Fibroblast of lung (primary cell): ENCODE measurements at places on chromosomes 4 and X. TPM values are rescaled to one million over a fixed set of nuclear protein-coding genes. Genes with fewer than 3 reads are reported as not detected.

DNA sequence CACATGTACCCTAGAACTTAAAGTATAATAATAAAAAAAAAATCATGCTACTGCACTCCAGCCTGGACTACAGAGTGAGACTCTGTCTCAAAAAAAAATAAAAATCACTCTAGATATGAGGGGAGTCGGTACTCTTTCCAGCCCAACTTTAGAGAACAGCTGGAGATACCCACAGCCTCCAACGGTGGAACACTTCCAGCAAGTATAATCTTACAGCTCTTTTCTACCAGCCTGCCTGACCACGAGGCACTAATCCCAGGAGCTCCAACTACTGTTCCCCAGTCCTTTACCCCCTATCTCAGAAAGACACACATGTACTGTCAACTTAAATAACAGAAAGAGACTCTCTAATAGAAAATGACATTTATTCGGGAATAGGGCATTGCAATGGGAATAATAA, 46.8 kb downstream of the STEEP1 start:
- DNase-seq = no peak

BCORL1 gene
- 1.1 and 1.3 TPM in 2 replicates for polyA plus RNA-seq

GRCh38 chr4:151692821-151693673, 67.8 kb downstream of the GATB start:
- no peak for DNase-seq

PHF8 gene
- polyA plus RNA-seq = 7.0 and 7.8 TPM in 2 replicates

DNA sequence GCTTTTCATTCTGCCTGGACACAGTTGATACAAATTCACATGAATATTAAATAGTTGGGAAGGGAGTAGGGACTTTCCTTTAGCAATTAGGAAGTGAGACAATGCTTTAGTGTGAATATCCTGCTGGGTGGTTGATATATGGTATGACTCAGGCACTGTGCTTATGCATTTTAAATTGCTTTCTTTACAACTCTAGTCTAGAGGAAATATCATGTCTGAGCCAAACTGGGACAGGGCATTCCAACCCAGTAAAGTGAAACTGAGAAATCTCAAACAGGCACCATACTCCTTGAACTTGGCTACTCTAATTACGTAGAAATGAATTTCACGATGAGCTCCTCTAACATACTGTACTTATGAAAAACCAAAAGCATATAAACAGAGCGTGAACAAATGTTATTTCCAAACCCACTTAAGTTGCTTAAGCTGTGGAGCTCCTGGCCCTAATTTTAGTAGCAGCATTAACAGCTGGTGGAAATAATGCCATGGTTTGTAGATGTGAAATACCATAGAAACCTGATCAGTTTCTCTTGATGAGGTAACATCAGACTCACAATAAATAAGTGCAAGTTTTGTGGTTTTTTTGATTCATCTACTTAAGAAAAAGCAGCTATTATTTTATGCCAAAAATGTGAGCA, 242.9 kb upstream of the GK2 start:
- DNase-seq = peak; percentile 93

ADRA2C gene
- polyA plus RNA-seq = 0.12 and 0.30 TPM in 2 replicates

SOX3 gene
- polyA plus RNA-seq = 0.02 and 0.03 TPM in 2 replicates

DNA sequence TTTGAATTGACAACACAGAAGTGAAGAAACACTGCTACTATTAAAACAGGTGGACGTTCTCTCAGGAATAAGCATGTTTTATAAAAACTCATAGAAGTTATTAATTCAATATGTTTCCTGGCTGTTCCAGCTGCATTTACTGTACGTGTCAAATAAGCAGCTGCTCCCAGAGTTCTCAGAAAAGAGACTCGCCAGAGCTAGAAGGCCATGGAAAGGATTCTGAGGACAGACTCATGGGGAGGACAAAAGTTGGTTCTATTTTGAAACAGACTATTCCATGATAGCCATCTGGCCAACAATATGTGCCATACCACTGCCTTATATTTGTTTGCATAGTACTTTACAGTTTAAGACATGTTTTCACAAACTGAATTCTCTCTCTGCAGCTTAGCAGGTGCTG, 136.5 kb downstream of the NR3C2 start:
- DNase-seq = no peak

DNA sequence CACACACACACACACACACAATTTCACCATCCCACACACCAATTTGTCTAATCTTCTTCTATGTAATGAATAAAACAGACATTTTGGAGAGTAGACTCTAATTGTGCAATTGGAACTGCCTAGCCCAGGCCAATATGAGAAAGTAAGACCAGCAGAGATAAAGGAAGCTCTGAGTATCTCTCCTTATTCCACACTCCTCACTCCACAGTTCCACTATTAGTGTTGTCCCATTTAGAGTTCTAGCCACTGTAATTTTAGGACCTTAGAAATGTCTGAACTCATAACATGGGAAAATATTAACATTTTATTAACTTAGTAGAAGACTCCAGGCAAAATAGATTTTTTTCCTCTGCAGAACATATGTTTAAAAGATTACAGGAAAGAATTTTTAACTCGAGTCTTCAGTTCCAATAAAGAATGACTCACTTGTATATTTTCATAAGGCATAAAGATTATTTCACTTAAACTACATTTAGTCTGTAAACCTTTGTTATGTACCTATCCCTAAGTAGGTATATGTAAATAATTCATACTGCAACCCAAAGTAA, 297.6 kb upstream of the INTU start:
- peak; percentile 55 for DNase-seq

SHISA3 gene
- 0.23 and 0.80 TPM in 2 replicates for polyA plus RNA-seq

GRCh38 chrX:51862920-51863319, 30.5 kb upstream of the MAGED1 start:
- DNase-seq = no peak

DNA sequence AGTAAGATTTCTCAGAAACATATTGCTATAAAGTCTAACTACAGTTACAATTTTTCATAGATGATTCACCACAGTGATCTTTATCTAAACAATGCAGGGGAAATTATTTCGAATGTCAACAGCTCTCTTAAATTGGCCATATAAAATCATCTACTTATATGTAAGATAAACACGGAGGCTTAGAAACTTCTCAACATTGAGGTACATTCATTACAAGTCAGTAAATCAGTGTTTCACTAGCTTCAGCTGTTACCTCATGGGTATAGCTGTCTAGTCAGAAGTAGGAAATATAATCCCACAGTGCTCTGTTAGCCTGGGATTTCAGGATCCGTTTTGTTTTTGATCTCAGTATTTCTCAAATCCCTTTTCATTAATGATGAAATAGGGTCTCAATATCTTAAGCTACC, 43.2 kb downstream of the PCDH7 start:
- DNase-seq = peak; percentile 82

DNA sequence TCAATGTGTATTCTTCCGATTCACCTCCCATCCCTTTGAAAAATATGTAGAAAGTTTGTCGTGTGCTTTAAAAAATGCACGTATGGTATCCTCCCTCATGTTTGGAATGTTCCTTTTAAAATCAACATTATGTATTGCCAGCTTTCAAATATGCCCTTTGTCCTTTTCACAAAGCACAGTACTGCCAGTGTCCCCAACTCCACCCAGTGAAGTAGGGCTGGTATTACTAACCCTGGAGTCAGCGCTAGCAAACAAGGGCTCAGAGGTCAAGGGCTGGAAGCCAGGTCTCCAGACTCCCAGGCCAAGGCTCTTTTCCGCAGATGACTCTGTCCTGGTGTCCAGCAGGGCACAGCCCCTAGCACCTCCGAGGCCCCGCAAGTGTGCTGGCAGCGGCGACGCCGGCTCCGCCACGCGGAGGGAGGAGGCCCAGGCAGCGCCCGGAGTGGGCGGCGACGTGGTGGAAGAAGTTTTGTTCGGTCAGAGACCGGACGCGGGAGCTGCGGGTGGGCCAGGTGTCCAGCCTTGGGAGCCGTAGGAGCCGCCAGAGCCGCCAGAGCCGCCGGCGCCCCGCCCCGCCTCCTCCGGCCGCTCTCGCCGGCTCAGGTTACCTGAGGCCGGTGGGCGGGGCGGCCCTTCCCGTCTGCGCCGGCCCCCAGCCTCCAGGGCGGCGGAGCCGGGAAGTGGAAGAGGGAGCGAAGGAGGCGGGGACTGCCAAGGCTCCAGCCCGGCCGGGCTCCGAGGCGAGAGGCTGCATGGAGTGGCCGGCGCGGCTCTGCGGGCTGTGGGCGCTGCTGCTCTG, at the start of gene IL13RA1:
Gene IL13RA1 (plus strand): TSS at position 720 of the 799 bp plus-strand sequence. CDS start 33 bp downstream, at position 753.
- DNase-seq = peak; percentile 83

AR gene
- 10.8 and 12.5 TPM in 2 replicates for polyA plus RNA-seq

DNA sequence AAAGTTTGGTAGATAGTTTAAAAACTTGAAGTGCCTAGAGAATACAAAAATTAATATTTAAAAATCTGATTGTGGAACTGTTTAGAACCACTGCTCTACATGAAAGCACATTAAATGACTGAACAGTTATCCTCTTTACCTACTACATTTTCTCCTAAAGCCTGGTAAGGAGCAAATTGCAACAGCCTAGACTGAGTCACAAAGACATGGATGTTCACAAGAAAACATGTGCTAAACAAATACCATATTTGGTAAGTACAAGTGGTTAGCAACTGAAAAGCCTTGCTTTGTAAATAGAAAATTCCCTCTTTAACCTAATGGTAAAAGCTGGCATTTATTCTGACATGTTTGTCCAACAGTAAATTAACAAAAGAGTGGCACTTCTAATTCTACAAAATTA, 203.1 kb downstream of the FBXO8 start:
- peak; percentile 88 for DNase-seq

PAGE2 gene
- polyA plus RNA-seq = not detected in 2 replicates

DNA sequence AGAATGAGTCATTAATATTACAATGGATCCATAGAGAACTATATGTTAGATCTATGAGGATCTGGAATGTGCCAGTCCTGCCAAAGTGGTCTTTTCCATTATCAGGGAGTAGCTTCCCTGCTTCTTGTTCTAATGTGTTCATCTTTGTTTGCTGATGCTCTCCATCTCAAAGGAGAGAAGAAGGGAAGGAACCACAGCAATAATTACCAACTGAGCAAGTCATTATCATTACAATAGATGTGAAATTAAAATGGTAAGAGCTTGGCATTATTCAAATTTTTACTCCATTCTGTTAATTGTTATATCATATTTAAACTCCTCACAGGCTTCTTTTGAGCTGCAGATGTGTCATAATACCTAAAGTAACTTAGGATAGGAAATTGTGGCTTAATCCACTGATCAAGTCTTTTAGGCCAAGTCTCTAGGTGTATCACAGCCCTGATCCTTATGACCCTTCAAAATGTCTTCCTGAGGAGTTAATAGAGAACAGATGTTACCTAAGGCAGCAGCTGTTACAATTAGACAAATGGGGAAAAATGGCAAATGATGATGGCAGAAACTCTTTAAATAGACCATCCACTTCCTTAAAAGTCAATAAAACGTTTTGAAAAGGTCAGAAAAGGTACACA, 1492.7 kb upstream of the IGFBP7 start:
- DNase-seq = no peak

DNA sequence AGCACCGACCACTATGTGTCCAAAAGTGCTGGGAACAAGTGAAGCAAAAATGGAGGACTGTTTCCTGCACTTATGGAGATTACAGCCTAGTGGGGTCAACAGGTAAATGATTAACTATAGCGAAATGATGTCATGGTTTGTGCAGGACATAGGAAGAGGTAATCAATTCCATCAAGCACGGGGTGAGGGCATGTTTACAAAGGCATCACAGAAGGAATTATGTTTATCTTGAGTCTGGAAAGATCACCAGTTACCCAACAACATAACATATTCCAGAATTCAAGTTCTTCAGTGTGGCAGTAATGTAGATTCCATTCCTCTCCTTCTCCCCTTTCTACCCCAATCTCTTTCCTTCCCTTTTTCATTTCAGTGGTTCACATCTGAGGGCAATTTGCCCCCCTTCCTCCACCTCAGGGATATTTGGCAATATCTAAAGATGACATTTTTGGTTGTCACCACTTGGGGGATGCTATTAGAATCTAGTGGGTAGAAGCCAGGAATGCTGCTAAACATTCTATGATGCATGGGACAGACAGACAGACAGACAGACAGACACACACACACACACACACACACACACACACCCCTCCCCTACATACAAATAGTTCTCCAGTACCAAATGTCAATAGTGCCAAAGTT, 24.1 kb downstream of the FAM47E start:
- DNase-seq = no peak

GRCh38 chr4:1640190-1640589, 43.9 kb downstream of the FAM53A start:
- DNase-seq = no peak

LDOC1 gene
- 11.5 and 21.2 TPM in 2 replicates for polyA plus RNA-seq

SPANXA2 gene
- not detected in 2 replicates for polyA plus RNA-seq

- no peak for DNase-seq
Measured at GRCh38 chr4:143127621-143128020, 57.1 kb upstream of the USP38 start.

DNA sequence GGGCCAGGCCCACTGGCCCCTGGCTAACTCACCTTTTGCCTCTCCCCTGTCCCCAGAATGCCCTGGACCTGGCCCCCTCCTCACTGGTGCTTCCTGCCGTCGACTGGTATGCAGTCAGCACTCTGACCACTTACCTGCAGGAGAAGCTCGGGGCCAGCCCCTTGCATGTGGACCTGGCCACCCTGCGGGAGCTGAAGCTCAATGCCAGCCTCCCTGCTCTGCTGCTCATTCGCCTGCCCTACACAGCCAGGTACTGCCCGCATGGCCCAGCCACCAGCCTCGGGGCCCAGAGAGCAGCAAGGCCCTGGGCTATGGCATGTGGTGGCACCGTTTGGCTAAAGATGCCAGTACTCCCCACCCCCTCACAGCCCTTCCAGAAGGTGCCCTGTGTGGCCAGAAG, 3.7 kb downstream of the ATP6AP1 start:
- no peak for DNase-seq

GYPB gene
- not detected in 2 replicates for polyA plus RNA-seq

GRIPAP1 gene
- polyA plus RNA-seq = 18.5 and 18.6 TPM in 2 replicates

DNA sequence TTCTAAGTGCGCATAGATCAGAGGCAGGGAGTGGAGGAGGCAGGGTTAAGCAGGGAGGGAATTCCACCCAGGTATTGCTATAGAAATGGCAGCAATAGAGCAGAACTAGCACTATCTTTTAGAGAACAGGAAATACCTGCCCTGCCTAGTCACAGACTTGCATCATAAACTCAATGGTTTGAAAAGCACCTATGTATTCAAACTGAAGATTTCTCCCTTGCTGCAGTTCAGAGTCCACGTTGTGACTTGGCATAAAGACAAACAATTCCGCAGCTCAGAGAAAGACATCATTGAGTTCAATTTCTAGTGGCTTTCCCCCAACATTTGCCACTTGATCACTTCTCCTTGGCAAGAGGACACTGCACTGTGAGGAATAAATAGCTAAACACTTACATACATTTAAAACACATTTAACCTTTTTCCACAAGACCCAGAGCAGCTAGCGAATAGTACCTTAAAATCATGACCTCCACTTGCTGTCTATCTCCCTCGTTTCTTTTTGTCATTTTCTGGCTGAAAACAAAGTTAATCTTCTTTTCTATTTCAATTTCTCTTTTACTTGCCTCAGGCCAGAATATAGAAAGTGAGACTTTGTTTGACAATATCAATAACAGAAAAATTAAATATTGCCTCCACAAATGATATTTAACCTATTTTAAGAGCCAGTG, 42.4 kb downstream of the SLC7A11 start:
- DNase-seq = no peak
